ENCODE measurements at places on chromosomes 4 and X.

DNA sequence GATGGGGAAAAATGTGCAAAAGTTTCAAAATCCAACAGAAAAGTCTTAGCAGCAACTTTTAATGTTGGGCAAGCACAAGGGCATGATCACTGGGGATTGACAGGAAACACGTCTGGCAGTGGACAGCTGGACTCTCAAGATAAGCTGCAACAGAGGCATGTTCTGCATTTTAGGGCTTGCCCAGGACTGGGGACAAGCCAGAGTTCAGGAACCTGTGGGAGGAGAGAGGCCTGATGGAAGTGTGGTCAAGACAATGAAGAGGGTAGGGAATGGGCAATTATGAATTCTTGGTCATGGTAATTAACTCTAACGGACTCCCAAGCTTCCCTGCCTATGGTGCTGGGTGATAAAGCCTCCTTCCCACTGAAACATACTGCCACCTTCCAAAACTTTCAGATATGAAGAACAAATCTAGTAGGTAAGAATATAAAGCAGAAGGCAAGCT lies 48.4 kb downstream of the ANXA3 start:
- no peak for DNase-seq
- no peak overlapping the region for H3K27ac ChIP-seq
- H3K36me3 ChIP-seq: no peaks in the 10 kb centered on the region
- H3K4me3 ChIP-seq: no peak overlapping the region
- no peaks in the 10 kb centered on the region for H3K4me1 ChIP-seq

GRCh38 chr4:138775489-138775888 lies 240.1 kb upstream of the NOCT start:
- H3K4me1 ChIP-seq: no peaks in the 10 kb centered on the region
- no peak overlapping the region for H3K4me3 ChIP-seq
- no peak overlapping the region for H3K27ac ChIP-seq
- no peaks in the 10 kb centered on the region for H3K27me3 ChIP-seq
- H3K36me3 ChIP-seq: no peaks in the 10 kb centered on the region

GRCh38 chrX:143635915-143636314 lies at the start of gene SLITRK4:
SLITRK4 (minus strand) TSS chrX:143636101; CDS start chrX:143631108, 4,993 bp downstream.
- DNase-seq: no peak
- no peaks in the 10 kb centered on the region for H3K36me3 ChIP-seq
- H3K27ac ChIP-seq: no peak within 1 kb of the TSS
- H3K4me3 ChIP-seq: no peak within 1 kb of the TSS
- H3K27me3 ChIP-seq: peaks cover 32% of the 10 kb centered on the region
- no peaks in the 10 kb centered on the region for H3K4me1 ChIP-seq

GRCh38 chrX:46375831-46376230 lies 169.4 kb downstream of the ZNF674 start:
- H3K4me1 ChIP-seq: no peaks in the 10 kb centered on the region
- H3K27me3 ChIP-seq: no peaks in the 10 kb centered on the region
- H3K27ac ChIP-seq: no peak overlapping the region
- H3K4me3 ChIP-seq: no peak overlapping the region

GRCh38 chr4:95798727-95799126 lies 41.2 kb upstream of the PDHA2 start:
- no peaks in the 10 kb centered on the region for H3K4me1 ChIP-seq
- DNase-seq: no peak
- H3K27me3 ChIP-seq: no peaks in the 10 kb centered on the region
- no peak overlapping the region for H3K27ac ChIP-seq

DNA sequence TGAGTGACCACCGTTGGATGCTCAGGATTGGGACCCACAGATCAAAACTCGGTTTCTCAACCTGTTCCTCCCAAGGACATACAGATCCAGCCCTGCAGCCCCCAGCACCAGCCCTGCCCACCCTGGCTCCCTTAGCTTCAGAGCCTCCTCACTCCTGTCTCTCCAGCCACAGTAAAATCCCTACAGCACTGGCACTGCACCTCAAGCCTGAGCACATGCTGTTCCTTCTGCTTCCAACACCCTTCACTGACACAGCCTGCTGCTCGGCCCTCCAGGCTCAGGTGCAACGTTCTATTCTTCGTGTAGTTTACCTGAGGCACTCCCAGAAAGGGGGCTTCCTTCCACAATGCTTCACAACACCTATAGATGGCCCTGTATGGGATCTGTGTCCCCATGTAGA lies 163.6 kb downstream of the EVC2 start:
- no peak overlapping the region for H3K27ac ChIP-seq
- no peaks in the 10 kb centered on the region for H3K36me3 ChIP-seq
- no peak overlapping the region for H3K4me3 ChIP-seq
- no peak for DNase-seq

DNA sequence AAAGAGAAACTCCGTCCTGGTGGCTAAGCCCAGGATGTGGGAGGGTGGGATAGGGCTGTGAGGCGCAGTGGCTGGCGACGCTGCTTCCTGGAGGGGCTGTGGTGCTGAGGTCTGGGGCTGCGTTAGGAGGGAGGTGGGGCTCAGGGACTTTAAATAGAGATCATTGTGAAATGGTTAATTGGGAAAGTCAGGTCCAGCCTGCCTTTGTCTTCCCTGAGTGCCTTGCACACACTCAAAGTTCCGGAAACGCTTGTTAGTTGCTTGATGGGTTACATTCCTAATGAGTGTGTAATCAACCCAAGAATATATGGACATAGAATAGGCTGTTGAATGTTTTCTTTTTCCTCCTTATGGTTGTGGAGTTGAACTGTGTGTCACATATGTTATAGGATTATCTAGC lies 55.7 kb upstream of the CLDN34 start:
- no peaks in the 10 kb centered on the region for H3K4me1 ChIP-seq
- H3K36me3 ChIP-seq: no peaks in the 10 kb centered on the region
- H3K4me3 ChIP-seq: no peak overlapping the region
- H3K27ac ChIP-seq: no peak overlapping the region
- no peak for DNase-seq

- no peak for DNase-seq
- H3K4me3 ChIP-seq: no peak overlapping the region
Observed at GRCh38 chr4:185955826-185956543, 113.0 kb upstream of the TLR3 start.

DNA sequence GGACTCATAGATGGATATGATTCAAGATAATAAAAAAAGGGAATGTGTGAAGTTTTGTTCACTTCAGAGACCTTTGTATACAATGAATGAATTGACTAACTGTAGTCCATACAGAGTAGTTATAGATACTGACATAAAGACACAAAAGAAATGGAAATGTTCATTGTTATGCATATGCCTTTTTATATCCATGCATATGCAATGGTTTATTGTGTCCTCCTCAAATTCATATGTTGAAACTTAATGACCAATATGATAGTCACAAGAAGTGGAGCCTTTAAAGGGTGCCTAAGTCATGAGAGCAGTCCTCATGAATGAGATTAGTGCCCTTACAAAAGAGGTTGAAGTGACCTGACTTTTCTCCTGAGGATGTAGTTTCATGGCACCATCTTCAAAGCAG lies 467.5 kb upstream of the NDST4 start:
- H3K27ac ChIP-seq: no peak overlapping the region
- no peaks in the 10 kb centered on the region for H3K36me3 ChIP-seq

DNA sequence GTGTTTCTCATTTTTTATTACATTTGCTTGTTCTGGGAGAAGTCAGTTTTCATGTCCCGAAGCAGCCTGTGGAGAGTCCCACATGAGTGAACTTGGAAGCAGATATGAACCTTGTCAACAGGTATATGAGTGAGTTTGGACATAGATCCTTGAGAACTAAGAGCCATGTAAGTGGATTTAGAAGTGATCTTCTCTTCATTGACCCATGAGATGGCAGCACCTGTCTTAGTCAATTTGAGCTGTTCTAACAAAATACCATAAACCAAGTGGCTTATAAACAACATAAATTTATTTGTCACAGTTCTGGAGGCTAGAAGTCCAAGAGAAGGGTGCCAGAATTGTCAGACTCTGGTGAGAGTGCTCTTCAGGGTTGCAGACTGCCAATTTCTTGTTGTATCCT lies 1043.8 kb downstream of the ADGRL3 start:
- no peak for DNase-seq
- H3K4me3 ChIP-seq: no peak overlapping the region
- no peaks in the 10 kb centered on the region for H3K36me3 ChIP-seq
- no peak overlapping the region for H3K27ac ChIP-seq
- no peaks in the 10 kb centered on the region for H3K4me1 ChIP-seq

GRCh38 chr4:38683276-38683675 lies 19.3 kb downstream of the KLF3 start:
- H3K27ac ChIP-seq: no peak overlapping the region
- peaks cover 17% of the 10 kb centered on the region for H3K36me3 ChIP-seq
- no peaks in the 10 kb centered on the region for H3K27me3 ChIP-seq
- DNase-seq: no peak

- H3K27me3 ChIP-seq: no peaks in the 10 kb centered on the region
- peaks cover 4% of the 10 kb centered on the region for H3K4me1 ChIP-seq
- H3K4me3 ChIP-seq: no peak overlapping the region
- H3K36me3 ChIP-seq: no peaks in the 10 kb centered on the region
- no peak for DNase-seq
Observed at GRCh38 chr4:39741401-39741800, 43.5 kb downstream of the UBE2K start.

GRCh38 chr4:68383115-68383514 lies 33.2 kb upstream of the YTHDC1 start:
- no peak overlapping the region for H3K27ac ChIP-seq
- DNase-seq: no peak
- H3K36me3 ChIP-seq: no peaks in the 10 kb centered on the region
- peaks cover 21% of the 10 kb centered on the region for H3K27me3 ChIP-seq
- no peak overlapping the region for H3K4me3 ChIP-seq
- H3K4me1 ChIP-seq: no peaks in the 10 kb centered on the region

DNA sequence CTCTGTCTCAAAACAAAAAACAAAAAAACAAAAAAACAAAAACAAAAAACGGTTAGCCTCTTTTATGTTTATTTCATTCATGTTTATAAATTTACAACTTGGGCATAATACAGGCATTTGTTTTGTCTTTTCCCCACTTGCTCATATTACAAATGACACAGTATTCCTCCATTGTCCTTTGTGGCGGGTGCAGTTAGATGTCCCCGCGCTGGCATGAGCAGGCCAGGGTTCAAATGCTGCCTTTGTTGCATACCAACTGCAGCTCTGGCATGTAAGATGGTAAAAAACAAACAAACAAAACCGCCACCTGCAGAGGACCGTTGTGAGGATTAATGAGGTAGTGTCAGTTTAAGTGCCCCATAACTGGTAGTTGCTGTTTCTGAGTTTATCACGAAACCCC lies 16.1 kb upstream of the HPF1 start:
- H3K36me3 ChIP-seq: peaks cover 2% of the 10 kb centered on the region
- no peak for DNase-seq
- H3K4me1 ChIP-seq: peaks cover 14% of the 10 kb centered on the region
- H3K27ac ChIP-seq: no peak overlapping the region
- H3K4me3 ChIP-seq: no peak overlapping the region

DNA sequence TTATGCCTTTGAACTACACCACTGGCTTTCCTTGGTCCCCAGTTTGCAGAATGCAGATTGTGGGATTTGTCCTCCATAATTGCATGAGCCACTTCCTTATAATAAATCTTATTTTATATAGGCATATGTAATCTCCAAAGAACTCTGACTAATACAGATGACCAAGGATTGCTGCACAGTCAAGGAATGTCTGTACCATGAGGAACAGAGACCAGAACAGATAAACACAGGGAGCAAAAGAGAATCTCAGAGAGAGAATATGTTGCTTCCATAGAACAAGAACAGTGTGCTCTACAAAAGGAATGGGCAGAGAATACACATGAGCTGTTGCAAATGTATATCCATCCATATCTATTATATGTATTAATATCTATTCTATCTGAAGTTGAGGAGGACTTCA lies 111.1 kb downstream of the ADRA2C start:
- peaks cover 76% of the 10 kb centered on the region for H3K27me3 ChIP-seq
- no peak overlapping the region for H3K4me3 ChIP-seq
- peaks cover 4% of the 10 kb centered on the region for H3K36me3 ChIP-seq
- H3K4me1 ChIP-seq: peaks cover 20% of the 10 kb centered on the region
- DNase-seq: no peak

GRCh38 chr4:22500128-22500611 lies 15.7 kb downstream of the ADGRA3 start:
- no peak for DNase-seq
- H3K4me3 ChIP-seq: no peak overlapping the region
- no peak overlapping the region for H3K27ac ChIP-seq
- H3K4me1 ChIP-seq: no peaks in the 10 kb centered on the region
- H3K27me3 ChIP-seq: no peaks in the 10 kb centered on the region

DNA sequence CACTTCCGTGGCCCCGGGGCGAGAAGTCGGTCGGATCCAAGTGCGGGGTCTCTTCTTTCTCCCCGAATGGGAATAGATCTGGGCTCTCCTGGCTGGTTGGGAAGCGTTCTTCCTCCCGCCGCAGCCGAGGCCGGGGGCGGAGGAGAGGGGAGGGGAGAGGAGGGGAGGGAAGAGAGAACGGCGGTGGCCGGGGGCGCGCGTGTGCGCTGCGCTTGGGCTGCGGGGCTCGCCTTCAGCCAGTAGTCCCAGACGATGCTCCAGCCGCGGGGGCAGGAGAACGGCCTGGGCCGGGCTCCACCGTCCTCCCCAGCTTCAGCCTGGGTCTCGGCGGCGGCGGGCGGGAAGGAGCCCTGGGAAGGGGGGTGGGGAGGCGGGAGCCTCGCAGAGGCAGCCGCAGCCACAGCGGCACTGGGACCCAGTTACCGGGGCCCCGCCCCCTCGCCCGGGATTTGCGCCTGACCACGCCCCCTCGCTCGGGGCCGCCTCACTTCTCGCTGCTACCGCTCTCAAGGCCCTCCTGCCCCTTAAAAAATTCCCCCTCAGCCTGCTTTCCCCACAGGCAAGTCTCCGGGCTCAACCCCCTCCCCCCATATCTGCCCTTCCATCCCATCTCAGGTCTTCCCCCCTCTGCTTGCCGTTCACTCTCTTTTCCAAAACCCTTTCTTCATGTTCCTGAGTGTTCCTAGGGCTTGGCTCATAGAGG lies at the start of gene FGD1:
Gene FGD1, minus strand, starts transcription at position 421 of the 703 bp plus-strand sequence. CDS start 802 bp downstream, outside the sequence.
- H3K36me3 ChIP-seq: peaks cover 3% of the 10 kb centered on the region
- H3K4me3 ChIP-seq: peak within 1 kb of the TSS; percentile 82
- H3K27ac ChIP-seq: peak within 1 kb of the TSS; percentile 64
- DNase-seq: peak; percentile 43

GRCh38 chr4:52250154-52250553 lies 199.1 kb downstream of the SPATA18 start:
- H3K4me3 ChIP-seq: no peak overlapping the region
- H3K36me3 ChIP-seq: no peaks in the 10 kb centered on the region
- DNase-seq: no peak
- H3K4me1 ChIP-seq: no peaks in the 10 kb centered on the region
- H3K27ac ChIP-seq: no peak overlapping the region

- no peak for DNase-seq
- no peaks in the 10 kb centered on the region for H3K27me3 ChIP-seq
- no peak overlapping the region for H3K4me3 ChIP-seq
- peaks cover 32% of the 10 kb centered on the region for H3K36me3 ChIP-seq
Observed at GRCh38 chr4:142274137-142274536, 572.0 kb downstream of the INPP4B start.

GRCh38 chr4:114384629-114385028 lies 214.0 kb upstream of the UGT8 start:
- H3K27me3 ChIP-seq: peaks cover 10% of the 10 kb centered on the region
- DNase-seq: no peak
- H3K36me3 ChIP-seq: no peaks in the 10 kb centered on the region
- H3K27ac ChIP-seq: no peak overlapping the region

DNA sequence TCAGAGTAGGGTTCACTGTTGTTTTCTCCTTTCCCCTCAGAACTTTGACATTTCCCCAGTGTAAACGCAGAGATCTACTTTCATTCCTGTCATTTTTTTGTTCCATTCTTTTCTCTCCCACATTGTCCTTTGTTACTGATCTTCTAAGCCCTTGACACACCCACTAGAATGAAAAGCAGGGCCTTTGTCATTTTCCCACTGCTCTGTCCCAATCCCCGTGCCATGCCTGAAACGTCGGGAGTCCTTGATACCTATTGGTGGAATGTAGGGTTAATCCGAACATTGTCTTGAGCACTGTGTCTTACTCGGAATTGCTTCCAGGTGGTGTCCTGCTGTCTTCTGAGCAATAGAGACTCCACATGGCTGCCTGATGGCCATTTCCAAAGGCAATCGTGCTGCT lies 887.1 kb upstream of the FRG1 start:
- no peak overlapping the region for H3K27ac ChIP-seq
- no peak for DNase-seq
- no peaks in the 10 kb centered on the region for H3K4me1 ChIP-seq
